Myometrial cell (primary cell): ENCODE measurements at places on chromosomes 12 and 14. TPM values are rescaled to one million over a fixed set of nuclear protein-coding genes. Genes with fewer than 3 reads are reported as not detected.

The NEUROD4 gene
- not detected in 2 replicates for total RNA-seq

The SLC48A1 gene
- 10.4 and 15.6 TPM in 2 replicates for total RNA-seq

The NXPH4 gene
- total RNA-seq: 0.71 and 1.2 TPM in 2 replicates

The MED6 gene
- 18.2 and 20.4 TPM in 2 replicates for total RNA-seq

The UNC79 gene
- total RNA-seq: under 0.01 TPM in 1 of 2 replicates, not detected in the other
